ENCODE measurements at places on chromosomes 1 and 21.

DNA sequence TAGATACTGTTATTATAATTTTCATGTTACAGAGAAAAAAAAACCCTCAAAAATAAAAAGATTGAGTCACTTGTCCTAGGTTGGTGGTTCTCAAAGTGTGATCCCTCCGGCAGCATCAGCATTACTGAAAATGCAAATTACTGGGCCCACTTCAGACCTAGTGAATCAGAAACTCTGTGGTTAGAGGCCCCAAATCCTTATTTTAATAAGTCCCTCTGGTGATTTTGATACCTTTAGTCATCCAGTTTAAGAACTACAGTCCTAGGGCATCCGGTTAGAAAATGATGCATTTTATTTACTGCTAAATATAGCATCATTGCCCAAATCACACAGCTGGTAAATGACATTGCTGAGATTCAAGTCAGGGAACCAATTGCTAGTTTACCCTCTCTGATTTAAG lies 203.7 kb upstream of the RUNX1 start:
- peak; percentile 30 for DNase-seq

GRCh38 chr1:46053734-46054133 lies 78.7 kb downstream of the PIK3R3 start:
- DNase-seq = no peak

GRCh38 chr1:89708751-89709375 lies 75.9 kb downstream of the LRRC8C start:
- peak; percentile 75 for DNase-seq

DNA sequence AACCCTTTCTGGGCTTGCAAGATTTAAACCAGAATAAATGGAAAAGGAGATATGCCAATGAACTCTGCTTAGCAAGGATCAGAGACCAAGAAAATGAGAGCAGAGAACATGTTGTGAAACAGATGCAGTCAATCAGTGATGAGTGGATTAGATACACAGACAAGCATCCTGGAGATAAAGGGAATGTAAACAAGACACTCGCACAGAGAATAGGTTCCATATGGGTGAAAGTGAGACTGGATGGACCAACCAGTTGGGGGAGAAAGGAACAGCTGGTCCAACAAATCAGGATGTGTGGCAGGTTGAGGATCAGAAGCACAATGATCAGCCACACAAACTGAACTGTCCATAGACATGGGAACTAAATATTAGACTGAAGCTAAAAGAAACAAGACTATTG lies 338.2 kb downstream of the ASTN1 start:
- DNase-seq = no peak

GRCh38 chr1:232726048-232726779 lies 79.0 kb upstream of the MAP10 start:
- DNase-seq = peak; percentile 69

DNA sequence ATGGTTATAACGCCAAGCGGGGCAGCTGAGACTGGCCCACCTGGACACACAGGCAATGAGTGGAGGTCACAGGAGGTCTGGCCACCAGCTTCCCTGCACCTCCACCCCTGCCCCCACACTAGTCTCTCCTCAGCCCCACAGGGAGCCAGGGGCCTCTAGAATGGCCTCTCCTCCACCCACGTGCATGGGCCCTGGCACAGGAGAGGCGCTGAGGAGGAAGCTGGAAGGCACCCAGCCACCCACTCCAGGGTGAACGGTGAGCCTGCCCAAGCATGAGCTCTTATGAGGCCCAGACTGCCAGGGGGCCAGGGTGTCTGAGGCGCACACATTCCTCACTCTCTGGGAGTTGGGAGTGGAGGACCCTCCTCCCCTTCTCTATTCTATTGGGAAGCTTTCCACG lies 22.2 kb downstream of the LRP8 start:
- no peak for DNase-seq

- peak; percentile 75 for DNase-seq
Observed at GRCh38 chr1:28417441-28417922, 47.9 kb downstream of the PHACTR4 start.

DNA sequence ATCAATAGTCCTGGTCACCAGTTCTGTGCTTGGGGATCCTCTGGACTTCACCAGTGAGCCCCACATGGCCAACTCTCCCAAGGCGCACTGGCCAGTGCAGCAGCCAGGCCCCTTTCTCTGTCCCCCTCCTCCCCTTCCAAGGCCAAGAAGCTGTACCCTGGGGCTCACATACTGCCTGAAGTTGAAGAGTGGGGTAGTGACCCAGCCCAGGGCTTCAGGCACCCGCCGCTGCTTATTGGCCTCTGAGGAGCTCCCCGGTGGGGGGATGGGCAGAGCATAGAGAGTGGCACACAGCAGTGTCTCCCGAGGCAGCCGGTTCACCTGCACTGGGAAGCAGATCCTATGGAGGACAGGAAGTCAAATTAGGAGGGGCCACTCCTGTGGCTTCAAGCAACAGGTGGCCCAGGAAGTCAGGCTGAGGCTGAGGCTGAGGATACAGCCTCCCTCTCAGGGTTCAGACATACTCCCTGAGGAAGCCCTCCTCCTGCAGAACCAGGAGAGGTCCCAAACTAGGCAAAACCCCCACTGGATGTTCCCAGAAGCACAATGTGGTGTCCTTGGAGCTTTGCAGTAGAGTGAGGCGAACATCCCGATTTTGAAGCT lies 38.2 kb upstream of the PPP1R15B start:
- DNase-seq = no peak

DNA sequence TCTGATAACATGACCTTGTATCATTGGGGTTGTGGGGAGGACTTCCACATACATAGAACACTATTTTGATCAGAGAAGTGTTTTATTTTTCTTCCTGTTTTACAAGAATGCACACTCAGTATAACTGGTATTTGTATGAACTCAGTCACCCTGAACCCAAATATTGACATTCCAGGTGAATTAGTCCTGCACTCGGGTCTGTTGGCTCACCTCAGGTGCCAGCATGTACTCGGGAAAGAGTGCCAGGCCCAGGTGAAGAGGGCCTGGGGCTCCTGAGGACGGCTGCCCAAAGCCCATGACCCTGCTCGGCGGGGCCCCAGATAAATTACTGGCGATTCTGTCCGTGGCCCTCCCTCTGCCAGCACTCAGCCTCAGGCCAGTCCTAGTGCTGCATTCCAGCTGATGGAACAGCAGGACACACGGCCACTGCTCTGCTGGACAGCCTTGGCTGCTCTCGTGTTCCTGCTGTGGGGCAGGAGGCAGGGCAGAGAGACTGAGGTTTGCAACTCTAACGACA lies 75.4 kb upstream of the TMPRSS2 start:
- DNase-seq = peak; percentile 13

GRCh38 chr1:166040202-166040997 lies 126.4 kb downstream of the FAM78B start:
- DNase-seq = no peak

GRCh38 chr1:31505911-31506497 lies 70.3 kb upstream of the TINAGL1 start:
- DNase-seq = peak; percentile 17

DNA sequence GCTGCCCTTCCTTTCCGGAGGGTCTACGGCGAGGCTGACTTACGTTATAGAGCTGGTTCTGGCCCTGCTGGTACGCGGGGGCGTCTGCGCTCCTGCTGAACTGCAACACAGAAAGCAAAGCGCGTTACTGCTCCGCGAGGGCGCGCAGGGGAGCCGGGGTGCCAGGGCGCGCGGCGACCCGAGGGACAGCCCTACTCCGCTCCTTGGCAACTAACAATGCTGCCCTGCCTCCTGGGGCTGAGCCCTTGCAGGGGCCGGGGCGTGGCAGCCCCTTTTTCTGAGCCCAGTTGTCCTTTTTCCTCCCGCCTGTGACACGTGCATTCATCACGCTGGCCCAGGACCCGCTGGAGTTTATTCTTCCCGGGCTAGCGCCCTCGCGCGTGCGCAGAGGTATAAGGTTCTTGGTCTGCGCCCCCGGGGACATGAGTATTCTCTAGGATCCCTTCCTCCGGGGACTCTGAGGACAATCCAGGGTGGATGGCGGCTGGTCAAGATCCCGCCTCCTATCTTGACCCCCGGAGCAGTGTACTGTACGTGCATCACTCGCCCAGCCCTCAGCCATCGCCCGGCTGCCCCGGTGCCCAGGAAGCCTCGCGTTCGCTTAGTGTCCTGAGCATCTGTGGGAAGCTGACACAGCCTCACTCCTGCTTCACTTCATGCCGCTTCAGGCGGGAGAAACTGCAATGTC lies 78.9 kb downstream of the CD247 start:
- peak; percentile 45 for DNase-seq

- no peak for DNase-seq
Observed at GRCh38 chr1:29984862-29985605, 738.4 kb downstream of the MATN1 start.

- DNase-seq = no peak
Observed at GRCh38 chr1:17075470-17076255, 21.8 kb upstream of the SDHB start.

DNA sequence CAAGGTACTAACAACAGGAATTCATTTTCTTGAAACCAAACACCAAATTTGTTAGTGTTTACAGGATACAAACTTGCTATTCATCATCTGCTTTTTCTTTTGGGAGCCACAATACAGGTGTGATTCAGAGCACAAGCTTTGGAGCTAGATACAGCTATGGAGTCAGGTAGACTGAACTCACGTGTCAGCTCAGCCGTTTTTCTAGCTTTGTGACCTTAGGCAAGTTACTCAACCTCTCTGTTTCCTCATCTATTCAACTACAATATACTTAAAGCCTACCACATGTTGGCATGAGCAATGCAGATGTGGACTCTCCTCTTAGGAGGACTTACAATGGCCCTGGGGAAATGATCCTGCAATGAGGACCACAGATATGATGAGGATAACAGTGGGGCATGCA lies 6.3 kb downstream of the HTR1D start:
- no peak for DNase-seq

- DNase-seq = no peak
Observed at GRCh38 chr1:118861216-118861615, 126.9 kb downstream of the TBX15 start.

DNA sequence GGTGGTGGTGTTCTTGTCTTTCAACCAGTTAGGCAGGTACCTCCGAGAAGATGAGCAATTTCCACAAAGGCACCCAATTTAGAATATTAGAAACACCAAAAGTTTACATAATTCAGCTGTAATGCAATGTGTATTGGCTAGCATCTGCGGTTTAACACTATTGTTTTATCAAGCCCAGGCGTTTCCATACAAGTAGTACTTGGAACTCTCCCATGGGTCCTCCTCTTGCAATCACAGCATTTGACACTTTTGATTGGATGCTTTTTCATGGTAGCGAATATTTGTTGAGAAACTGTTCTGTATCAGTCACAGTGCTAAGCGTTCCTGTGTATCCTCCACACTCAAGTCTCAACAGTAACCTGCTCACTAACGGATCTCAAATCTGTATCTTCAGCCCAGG lies 20.1 kb upstream of the MAP1LC3C start:
- no peak for DNase-seq

GRCh38 chr1:210342986-210343780 lies 14.5 kb downstream of the HHAT start:
- no peak for DNase-seq

DNA sequence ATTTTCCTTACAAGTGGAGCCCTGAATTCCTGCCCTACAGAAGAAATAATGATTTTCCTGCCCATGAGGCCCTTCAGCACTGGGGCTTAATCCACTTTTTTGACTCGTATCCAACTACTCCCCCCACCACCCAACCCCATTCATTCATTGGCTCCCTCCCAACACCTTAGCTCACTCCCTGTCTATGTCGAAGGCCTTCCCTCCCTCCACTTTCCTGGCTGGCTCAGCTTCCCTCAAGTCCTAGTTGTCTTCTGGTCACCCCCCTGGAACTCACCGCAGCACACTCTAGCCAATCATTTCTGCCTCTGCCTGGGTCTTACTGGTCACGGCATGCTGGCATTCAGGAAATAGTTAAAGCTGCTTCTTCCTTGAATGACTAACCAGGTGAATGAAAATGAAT lies 118.9 kb downstream of the PGBD5 start:
- no peak for DNase-seq

DNA sequence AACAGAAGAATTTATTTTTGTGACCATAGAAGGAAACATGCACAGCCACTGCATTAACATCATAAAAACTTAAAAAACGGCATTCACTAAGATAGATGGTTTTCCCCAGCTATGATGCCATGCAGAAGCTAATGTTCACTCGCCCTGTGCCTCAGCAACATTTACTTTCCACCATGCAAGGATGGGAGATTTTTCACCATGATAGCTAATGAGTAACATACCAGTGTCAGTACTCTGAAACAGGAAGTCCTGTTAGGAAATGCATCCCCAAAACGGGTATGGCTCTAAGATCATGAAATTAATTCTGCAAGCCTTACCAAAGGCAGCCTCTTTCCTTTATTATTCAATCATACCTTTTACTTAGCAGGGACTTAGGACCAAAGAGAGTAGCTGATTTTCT lies 17.5 kb upstream of the VAMP3 start:
- DNase-seq = no peak

GRCh38 chr1:156259805-156260204 lies 11.9 kb upstream of the PAQR6 start:
- DNase-seq = no peak

DNA sequence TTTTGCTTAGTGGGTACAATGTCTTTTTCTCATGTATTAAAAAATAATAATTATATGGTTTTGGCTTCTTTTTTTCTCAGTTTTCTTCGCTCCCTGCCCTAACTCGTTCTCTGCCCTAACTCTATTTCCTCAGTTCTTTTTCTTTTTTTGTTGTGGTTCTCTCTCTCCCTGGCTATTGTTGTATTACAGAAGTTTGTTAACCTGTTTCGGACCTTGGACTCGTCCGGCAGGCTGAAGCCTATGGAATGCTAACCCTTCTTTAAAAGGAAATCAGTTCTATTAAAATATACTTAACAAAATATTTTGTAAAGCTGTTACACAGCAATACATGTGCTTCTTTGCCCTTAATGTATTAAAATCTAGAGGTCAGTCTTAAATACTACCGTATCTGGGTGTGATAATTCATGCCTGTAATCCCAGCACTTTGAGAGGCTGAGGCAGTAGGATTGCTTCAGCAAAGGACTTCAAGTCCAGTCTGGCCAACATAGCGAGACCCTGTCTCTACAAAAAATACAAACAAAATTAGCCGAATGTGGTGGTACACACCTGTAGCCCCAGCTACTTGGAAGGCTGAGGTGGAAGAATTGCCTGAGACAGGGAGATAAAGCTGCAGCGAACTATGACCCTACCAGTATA lies 64.1 kb downstream of the ANGPTL1 start:
- no peak for DNase-seq

- DNase-seq = no peak
Observed at GRCh38 chr1:239566074-239566473, 179.7 kb downstream of the CHRM3 start.

GRCh38 chr1:10507111-10507879 lies 32.5 kb downstream of the PEX14 start:
- DNase-seq = peak; percentile 77

DNA sequence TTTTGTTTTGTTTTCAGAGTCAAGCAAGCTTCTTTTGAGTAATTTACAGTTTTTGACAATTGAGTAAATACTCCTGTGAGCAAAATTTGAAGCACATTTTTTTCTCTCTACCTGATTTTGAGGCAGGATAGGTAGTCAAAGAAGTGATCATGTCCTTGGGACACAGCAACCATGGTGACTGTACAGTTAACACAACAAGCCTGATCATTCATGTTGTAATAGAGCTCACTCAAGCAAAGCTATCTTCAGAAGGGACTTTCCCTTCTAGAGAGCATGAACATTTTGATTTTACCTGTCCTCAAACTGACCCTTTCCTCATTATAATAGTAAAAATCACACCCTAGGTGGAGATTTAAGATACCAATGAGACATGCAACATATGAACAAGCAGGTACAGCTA lies 126.5 kb upstream of the KCNK1 start:
- DNase-seq = no peak

- no peak for DNase-seq
Observed at GRCh38 chr1:76124196-76124595, 49.6 kb downstream of the ST6GALNAC3 start.
